ENCODE measurements at places on chromosomes 2 and 18. TPM values are rescaled to one million over a fixed set of nuclear protein-coding genes. Genes with fewer than 3 reads are reported as not detected.
A peak's percentile ranks its signal among the peaks of the same experiment; 100 is the strongest.

Gene TMEM87B
- total RNA-seq = 24.5 TPM

Gene DIS3L2
- total RNA-seq = 25.2 TPM

Gene ALPG
- total RNA-seq = not detected

Gene CCDC121
- total RNA-seq = 3.6 TPM

Gene SRD5A2
- 0.17 TPM for total RNA-seq

Gene ALPI
- not detected for total RNA-seq

Gene RTP5
- not detected for total RNA-seq

Gene COLEC11
- not detected for total RNA-seq

Gene CTAGE1
- not detected for total RNA-seq

Gene CNRIP1
- total RNA-seq = 7.9 TPM

DNA sequence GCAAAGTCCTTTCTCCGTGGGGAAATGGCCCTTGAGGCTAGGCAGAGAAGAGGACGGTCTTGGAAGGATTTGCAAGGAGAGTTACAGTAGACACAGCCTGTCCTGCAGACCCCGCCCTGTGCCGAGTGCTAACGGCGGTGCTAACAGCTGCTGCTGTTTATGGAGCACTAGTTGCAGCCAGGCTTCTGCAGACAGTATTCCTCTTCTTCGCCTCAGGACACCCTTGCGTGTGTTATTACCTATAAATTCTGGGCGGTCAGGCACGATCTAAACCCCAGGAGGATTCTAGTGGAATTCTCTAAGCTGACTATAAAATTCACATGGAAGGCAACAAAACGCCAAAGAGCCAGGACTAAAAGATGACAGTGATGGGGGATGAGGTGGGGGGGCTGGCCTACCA lies 139.8 kb downstream of the GLI2 start:
- no peak for DNase-seq

GRCh38 chr2:201132518-201132917 lies 16.6 kb downstream of the CFLAR start:
- DNase-seq = no peak

DNA sequence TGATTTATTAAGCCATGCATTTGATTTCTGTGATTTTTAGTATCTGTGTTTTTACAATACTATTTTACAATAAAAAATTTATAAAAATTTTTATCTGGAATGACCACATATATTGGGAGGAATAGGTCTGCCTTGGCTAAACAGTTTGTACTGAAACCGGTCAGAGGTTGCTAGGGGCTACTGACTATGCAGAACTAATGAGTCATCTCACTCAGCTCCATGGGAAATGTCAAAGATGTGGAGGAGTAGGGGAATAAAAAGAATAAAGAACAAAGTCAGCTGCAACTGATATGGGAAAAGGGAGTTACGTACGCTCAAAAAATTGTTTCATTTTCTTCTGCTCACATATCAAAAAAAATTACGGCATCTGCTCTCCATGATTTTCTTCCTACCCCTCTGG lies 8.6 kb upstream of the TMEM163 start:
- peak; percentile 62 for DNase-seq

- DNase-seq = no peak
Measured at GRCh38 chr2:220493871-220494525, 866.6 kb downstream of the SLC4A3 start.

DNA sequence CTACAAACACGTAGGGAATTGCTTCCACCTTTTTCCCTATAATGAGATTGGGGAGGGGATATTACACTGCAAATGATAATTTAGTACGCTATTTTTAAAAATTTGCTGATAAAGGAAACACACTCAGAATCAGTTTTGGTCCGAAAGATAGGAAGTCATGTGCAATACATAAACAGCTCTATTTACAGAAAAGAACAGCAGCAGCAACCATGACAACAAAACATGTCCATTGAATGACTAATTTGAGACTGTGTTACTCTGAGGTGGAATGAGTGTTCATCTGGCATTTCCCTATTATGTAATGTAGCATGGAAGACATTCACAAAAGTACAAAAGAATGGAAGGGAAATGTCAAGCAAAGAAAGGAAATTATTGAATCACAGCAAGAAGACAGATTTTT lies 337.2 kb downstream of the NBAS start:
- DNase-seq = peak; percentile 51

GRCh38 chr2:8312221-8312620 lies 369.6 kb upstream of the ID2 start:
- DNase-seq = no peak

GRCh38 chr2:200735061-200735460 lies 76.6 kb upstream of the BZW1 start:
- no peak for DNase-seq

DNA sequence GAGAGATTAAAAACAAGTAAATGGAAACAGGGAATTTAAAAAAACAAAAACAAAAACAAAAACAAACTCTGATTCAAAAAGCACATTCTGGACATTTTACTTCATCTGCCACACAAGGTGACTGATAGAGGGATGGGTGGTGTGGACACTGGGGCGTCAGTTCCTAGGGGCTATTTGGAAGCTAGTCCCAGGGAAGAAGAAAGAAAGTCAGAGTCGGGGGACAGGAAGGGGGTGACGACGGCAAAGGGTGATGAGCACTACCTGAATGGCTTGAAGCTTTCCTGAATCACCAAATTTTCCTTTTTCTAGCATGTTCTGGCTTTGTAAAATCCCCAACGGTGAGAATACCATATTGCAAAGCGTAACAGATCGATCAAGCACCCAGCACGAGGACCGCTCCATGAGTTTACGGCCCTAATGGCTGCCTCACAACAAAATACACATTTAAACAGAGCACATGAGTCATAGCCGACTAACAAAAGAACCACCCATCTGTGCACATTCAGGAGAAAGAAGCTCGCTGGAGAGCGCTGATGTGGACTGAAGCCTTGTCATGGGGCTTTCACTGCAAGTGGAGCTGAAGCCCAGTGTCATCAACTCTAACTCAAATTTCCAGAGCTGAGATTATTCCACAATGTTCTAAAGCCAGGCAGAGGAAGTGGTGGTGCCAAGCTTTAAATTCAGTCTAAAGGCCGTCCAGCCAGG lies 178.9 kb downstream of the LNPK start:
- no peak for DNase-seq

- DNase-seq = peak; percentile 95
Measured at GRCh38 chr18:49690312-49690711, 123.0 kb downstream of the ACAA2 start.

DNA sequence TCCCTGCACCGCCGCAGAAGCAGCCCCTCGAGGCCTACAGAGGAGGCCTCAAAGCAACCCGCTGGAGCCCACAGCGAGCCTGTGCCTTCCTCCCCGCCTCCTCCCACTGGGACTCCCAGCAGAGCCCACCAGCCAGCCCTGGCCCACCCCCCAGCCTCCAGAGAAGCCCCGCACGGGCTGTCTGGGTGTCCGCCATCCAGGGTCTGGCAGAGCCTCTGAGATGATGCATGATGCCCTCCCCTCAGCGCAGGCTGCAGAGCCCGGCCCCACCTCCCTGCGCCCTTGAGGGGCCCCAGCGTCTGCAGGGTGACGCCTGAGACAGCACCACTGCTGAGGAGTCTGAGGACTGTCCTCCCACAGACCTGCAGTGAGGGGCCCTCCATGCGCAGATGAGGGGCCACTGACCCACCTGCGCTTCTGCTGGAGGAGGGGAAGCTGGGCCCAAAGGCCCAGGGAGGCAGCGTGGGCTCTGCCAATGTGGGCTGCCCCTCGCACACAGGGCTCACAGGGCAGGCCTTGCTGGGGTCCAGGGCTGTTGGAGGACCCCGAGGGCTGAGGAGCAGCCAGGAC lies 31.2 kb downstream of the GPC1 start:
- DNase-seq = no peak

DNA sequence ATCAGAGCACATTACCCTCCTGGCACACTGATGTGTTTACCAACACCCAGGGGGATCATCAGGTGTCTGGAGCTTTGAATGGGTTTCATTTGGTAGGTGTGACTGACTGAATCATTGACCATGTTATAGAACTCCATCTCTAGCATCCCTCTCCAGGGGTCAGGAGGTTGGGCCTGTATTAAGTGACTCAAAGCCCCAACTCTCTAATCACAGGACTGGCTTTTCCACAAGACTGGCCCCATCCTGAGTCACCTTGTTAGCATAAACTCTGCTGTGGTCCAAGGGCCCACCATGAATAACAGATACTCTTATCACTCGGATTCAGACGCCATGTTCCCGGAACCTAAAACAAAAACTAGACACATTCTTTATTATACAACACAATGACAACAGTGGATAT lies 125.9 kb upstream of the NDUFV2 start:
- no peak for DNase-seq

DNA sequence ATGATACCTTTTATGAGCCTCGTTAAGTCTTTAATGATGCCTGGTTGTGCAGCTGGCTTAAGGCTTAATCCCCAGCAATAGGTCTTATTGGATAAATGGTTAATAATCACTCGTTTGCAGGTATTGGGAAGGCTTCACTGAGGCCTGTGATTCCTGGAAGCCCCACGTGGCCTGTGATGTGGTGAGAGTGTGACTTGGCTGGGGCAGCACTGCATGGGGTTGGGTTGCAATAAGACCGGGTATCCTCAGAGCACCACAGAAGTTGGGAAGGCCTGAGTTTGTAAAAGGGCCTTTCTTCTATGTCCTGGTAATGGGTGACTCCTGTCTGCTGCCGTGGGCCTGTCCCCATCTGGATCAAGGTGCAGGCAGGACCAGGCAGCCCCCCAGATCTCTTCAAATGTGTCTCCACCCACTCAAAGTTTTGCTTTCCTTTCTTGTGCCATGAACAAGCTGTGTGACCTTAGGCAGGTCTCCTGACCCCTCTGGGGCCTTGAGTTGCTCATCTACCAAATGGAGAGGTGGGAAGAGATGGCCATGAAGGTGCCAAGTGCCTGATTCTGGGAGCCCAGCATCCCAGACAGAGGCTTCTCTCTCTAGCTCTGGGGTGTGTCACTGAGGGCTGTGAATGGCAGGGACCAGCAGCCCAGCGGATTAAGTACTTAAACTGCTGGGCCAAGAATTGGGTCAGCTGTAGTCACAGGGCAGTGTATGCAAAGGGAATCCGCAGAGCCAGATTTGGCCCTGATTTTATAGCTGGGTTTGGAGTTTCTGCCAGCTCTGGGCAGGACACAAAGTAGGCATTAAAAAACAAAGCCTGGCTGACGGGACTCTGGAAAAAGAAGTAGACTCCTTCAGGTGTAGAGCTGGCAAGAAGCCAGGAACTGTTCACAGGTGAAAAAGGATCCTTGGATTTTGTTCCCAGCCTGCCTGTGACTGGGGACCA lies 24.4 kb downstream of the LBH start:
- no peak for DNase-seq

DNA sequence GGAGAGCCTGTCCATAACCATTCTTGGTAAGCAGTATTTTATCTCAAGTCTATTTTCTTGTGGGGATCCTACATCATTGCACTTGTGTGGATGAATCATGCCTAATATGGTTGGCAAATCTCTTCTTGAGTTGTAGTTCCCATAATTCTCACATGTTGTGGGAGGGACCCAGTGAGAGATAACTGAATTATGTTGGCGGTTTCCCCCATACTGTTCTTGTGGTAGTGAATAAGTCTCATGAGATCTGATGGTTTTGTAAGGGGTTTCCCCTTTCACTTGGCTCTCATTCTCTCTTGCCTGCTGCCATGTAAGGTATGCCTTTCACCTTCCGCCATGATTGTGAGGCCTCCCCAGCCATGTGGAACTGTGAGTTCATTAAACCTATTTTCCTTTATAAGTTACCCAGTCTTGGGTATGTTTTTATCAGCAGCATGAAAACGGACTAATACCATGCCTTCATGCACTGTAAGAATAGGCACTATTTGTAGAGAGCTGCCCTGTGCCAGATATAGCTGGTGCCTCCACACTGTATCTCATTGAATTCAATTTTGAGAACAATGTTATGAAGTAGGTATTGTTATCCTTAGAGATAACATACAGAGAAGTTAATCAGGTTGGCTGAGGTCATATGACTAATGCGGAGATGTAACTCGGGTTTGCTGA lies 148.3 kb downstream of the PLCL1 start:
- no peak for DNase-seq

- no peak for DNase-seq
Measured at GRCh38 chr18:35490894-35491699, 6.7 kb downstream of the INO80C start.

DNA sequence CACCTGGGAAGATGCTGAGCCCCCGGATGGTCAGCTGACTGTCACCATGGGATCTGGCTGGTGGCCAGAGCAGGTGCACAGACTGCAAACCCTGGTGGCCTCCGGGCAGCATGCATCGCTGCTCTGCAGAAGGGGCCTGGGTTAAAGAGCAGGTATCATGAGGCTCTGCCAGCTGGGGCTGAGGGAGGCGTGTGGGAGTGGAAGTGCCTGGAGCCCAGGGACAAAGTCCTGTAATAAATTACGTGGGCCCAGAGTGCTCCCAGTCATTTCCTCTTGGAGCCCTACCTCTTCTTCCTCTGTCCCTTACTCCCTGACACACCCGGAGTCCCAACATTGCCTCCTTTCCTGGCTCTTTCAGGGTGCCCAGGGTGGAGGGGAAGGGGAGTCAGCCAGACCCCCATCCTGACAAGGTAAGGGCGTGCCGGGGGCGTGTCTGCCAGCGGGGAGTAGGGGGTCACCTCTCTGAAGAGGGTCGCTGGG lies at the start of gene MYO7B:
MYO7B (plus strand) TSS at position 262 of the 480 bp plus-strand sequence. CDS start 24,040 bp downstream, outside the sequence.
- no peak for DNase-seq

DNA sequence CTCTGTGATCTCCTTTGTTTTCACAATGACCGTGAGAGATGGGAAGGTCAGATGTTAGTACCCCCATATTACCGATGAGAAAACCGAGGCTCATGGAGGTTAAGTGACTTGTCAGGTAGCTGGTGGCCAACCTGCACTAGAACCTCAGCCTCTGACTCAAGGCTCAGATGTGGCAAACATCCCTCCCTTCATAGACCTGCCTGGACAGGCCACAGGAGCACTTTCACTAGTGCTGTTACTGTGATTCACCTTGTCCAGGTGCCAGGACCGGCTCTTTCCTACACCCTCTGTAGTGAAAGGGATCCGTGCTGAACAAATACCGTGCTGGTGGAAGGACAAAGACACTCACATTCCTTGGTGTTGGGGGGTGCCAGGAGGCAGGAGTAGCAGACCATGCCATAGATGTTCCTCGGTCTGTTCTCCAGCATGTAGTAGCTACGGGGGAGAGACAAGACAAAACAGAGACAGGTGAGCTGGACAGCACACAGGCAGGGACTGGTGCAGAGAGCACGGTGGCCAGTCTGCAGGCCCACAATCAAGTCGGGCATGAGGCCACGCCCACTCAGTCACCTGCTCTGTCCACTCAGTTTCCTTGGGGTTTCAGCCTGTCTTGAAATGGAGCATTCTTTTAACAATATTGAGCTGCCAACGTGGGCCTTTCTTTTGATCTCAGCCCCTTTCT lies 65.9 kb downstream of the EDAR start:
- no peak for DNase-seq

DNA sequence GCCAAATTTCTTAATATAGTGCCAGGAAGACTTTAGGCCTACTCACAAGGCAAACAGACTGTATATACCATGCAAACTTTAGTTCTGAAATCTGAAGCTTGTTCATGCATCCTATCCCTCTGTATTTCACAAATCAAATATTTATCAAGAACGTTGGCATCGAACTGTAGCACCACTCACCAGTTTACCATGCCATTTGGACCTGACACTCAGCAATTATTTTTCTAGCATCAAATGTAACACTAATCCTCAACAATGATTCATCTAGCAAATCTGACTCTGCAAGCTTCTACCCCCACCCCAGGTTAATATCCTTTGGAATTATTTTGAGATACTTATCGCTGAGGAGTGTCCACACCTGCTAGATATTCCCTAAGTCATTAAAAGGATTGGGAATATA lies 1506.6 kb downstream of the LRP1B start:
- no peak for DNase-seq

GRCh38 chr18:80148326-80149199 lies 39.5 kb downstream of the ADNP2 start:
- no peak for DNase-seq

- DNase-seq = no peak
Measured at GRCh38 chr2:17799301-17800120, 16.7 kb upstream of the MSGN1 start.

GRCh38 chr2:158748926-158749590 lies 46.1 kb upstream of the DAPL1 start:
- DNase-seq = no peak

All from kidney epithelial cell (primary cell).